ENCODE measurements at places on chromosomes 16 and 17.
A peak's percentile ranks its signal among the peaks of the same experiment; 100 is the strongest.

- DNase-seq, result no peak
Observed at GRCh38 chr17:43695970-43696865, 34.5 kb upstream of the MEOX1 start.

DNA sequence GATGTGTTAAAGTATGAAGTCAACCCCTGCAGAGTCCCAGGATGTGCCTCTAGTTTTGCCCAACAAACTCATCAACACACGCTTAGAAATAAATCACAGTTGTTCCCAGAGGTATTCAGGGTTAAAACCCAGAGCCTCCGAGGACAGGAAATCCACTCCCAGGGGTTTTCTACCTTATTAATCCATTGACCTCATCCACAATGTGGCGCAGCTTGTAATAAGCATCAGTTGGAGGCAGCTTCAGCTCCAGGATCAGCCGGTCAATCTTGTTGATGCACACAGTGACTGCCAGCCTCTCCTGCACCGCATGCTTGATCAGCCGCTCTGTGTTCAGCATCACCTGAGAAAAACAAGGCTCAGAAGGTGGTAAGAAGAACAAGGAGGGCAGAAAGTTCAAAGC lies 23.5 kb downstream of the EFTUD2 start:
- DNase-seq, result no peak

DNA sequence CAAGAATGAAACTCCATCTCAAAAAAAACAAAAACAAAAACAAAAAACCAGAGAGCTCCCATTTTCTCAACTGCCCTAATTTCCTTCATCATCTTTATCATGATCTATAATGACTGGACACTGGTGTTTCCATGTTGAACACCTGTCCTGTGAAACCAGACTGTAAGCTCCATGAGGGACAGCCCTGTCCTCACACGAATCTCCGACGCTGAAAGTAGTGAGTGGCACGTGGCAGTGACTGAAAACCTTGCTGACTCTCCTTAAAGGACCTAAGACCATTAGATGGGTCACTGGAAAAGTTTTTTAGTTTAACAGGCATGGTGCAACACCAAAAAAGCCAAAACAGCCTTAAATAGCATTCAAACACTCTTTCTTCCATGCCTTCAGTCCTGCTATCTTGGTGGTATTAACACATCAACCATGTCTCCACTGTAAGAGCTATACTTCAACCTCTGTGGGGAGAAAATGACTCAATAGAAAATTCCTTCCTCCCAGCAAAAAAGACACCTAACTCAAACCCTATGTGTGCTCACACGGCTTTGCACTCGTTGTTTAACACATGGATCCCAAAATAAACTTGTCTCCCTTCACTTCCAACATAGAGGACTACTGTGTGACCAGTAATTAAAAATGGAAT lies 8.3 kb downstream of the AXIN2 start:
- DNase-seq, result no peak

- no peak for DNase-seq
Observed at GRCh38 chr16:2783581-2784357, 3.6 kb downstream of the PRSS33 start.

GRCh38 chr16:71629278-71630016 lies 3.5 kb downstream of the MARVELD3 start:
- no peak for DNase-seq

DNA sequence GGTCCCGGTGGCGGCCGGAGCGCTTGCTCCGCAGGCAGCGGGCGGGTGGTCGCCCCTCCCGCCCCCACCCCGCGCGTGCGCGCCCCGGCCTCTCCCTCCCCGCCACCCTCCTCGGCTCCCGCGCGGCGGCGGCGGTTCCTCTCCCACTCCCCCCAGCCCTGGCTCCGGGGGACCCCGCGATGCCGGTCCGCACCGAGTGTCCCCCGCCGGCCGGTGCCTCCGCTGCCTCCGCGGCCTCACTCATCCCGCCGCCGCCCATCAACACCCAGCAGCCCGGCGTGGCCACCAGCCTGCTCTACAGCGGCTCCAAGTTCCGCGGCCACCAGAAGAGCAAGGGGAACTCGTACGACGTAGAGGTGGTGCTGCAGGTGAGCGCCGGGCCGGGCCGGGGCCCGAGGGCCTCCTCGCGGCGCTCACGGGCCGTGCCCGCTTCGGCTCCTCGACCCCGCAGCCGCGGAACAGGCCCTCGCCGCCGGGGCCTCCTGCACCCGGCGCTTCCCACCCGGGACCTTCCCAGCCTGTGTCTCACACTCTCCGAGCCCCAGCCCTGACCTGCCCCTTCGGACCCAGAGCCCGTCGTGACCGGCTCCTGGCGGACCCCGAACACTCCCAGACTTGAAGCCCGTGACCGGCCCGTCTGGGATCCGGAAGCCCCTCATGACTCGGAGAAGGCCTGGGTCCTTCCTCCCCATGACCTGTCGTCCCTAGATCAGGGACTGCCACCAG lies 490 bp downstream of the GID4 start:
- peak; percentile 40 for DNase-seq

GRCh38 chr17:29042679-29043538 lies at the start of gene PIPOX:
PIPOX (plus strand) TSS chr17:29043141; CDS start chr17:29043226, 85 bp downstream.
- peak; percentile 10 for DNase-seq

GRCh38 chr16:72876981-72877373 lies 171.0 kb downstream of the ZFHX3 start:
- no peak for DNase-seq

GRCh38 chr16:23317751-23318150 lies 15.6 kb downstream of the SCNN1B start:
- no peak for DNase-seq

DNA sequence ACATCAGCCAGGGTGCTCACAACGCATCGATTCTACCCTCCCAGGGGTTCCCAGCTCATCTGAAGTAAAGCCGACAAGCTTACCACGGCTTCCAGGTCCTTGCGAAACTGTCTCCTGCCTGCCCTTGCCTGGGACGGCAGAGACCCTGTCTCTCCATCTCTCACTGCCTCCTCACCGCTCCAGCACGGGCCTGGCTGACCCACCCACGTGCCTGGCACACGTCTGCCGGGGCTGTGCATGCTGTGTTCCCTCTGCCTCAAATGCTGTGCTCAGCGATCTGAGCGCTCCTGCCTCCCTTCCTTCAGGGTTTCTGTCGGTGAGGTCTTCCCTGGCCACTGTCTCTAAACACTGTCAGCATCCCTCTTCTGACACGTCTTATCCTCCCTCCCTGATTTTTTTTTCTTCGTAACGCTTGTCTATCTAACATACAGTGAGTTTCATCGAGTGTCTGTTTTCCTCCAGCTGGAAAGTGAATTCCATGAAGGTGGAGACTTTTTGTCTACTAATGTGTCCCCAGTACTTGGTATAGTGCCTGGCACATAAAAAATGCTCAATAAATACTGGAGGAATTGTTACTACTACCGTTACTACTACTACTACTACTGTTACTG lies 208.4 kb downstream of the IRF8 start:
- no peak for DNase-seq

- DNase-seq, result peak; percentile 84
Observed at GRCh38 chr17:19507775-19508576, 25.7 kb upstream of the SLC47A1 start.

GRCh38 chr17:64130559-64131001 lies 636 bp upstream of the ERN1 start:
- peak; percentile 76 for DNase-seq
